ENCODE measurements at places on chromosomes 6 and 20.

- H3K4me1 ChIP-seq: no peaks in the 10 kb centered on the region
- H3K27ac ChIP-seq: no peak overlapping the region
- no peak overlapping the region for H3K4me3 ChIP-seq
- DNase-seq: no peak
- no peaks in the 10 kb centered on the region for H3K27me3 ChIP-seq
- no peaks in the 10 kb centered on the region for H3K36me3 ChIP-seq
Measured at GRCh38 chr6:132902901-132903300, 88.5 kb downstream of the RPS12 start.

DNA sequence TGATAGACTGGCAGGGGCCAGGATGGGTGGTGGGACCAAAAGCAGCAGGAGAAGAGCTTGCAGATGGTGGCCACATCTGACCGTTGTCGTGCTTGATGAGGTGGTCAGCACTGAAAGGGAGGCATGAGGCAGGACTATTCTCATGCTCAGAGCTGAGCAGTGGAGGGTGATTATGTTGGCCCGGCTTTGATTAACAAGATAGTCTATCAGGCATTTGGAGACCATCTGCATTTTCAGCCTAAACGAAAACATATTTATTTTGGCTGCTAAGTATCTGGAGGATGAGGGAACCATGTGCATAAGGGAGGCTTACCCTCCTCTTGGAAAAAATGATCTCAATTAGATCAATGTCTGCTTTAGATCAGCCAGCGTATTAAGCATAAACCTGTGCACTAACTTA is 141.6 kb upstream of the KCNK16 start:
- no peak overlapping the region for H3K27ac ChIP-seq
- H3K4me3 ChIP-seq: no peak overlapping the region
- H3K27me3 ChIP-seq: no peaks in the 10 kb centered on the region
- no peak for DNase-seq

DNA sequence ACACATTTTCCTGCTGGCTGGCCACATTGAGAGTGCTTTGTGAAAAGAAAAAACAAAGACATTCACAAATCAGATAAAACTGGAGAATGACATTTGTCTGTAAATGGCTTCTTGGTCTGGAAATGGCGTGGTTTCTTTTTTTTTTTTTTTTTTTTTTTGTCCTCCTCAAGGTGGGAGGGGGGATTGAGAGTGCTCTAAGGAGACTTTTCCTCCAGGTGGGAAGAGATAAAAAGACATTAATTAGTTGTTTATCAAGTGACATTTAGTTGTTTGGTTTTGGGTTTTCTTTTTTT is 40.4 kb downstream of the GNAS start:
- no peak overlapping the region for H3K4me3 ChIP-seq
- DNase-seq: no peak
- H3K27ac ChIP-seq: no peak overlapping the region
- no peaks in the 10 kb centered on the region for H3K27me3 ChIP-seq

GRCh38 chr20:21391972-21392352 is 5.4 kb downstream of the NKX2-4 start:
- H3K4me3 ChIP-seq: no peak overlapping the region
- DNase-seq: peak; percentile 28
- H3K4me1 ChIP-seq: peaks cover 19% of the 10 kb centered on the region
- peaks cover 5% of the 10 kb centered on the region for H3K36me3 ChIP-seq
- peaks cover 38% of the 10 kb centered on the region for H3K27me3 ChIP-seq
- no peak overlapping the region for H3K27ac ChIP-seq

GRCh38 chr20:62150310-62150575 is 6.7 kb downstream of the SS18L1 start:
- H3K4me1 ChIP-seq: peaks cover 42% of the 10 kb centered on the region
- no peak for DNase-seq
- H3K4me3 ChIP-seq: no peak overlapping the region

DNA sequence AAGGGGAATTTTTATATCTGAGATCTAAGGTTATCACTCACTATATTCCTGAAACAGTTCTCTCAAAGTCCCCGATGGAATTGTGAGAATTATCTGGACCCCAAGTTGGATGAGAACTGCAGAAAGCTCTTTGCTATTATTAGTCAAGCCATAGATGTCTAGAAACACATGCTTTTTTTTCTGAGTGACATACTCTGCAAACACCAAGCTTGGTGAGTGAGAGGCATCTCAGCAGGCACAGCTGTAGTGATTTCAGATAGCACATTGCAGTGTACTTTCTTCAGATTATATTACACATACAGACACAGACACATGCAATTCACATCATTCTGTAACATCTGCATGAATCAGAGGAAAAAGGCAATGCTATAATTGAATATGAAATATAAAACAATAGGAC is 111.1 kb upstream of the UFL1 start:
- H3K27me3 ChIP-seq: no peaks in the 10 kb centered on the region
- H3K27ac ChIP-seq: no peak overlapping the region
- no peak overlapping the region for H3K4me3 ChIP-seq
- DNase-seq: no peak
- no peaks in the 10 kb centered on the region for H3K4me1 ChIP-seq

DNA sequence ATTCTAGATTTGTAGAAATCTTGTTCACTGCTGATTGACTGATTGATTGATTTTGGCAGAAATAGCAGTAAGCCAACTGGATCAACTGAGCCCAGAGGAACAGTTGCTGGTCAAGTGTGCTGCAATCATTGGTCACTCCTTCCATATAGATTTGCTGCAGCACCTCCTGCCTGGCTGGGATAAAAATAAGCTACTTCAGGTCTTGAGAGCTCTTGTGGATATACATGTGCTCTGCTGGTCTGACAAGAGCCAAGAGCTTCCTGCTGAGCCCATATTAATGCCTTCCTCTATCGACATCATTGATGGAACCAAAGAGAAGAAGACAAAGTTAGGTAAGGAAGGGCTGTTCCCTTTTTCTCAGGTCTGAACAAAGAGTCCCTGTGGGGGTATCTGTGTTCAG is 31.2 kb downstream of the TREML1 start:
- H3K4me3 ChIP-seq: no peak overlapping the region
- no peak for DNase-seq
- H3K27me3 ChIP-seq: no peaks in the 10 kb centered on the region
- H3K4me1 ChIP-seq: no peaks in the 10 kb centered on the region

DNA sequence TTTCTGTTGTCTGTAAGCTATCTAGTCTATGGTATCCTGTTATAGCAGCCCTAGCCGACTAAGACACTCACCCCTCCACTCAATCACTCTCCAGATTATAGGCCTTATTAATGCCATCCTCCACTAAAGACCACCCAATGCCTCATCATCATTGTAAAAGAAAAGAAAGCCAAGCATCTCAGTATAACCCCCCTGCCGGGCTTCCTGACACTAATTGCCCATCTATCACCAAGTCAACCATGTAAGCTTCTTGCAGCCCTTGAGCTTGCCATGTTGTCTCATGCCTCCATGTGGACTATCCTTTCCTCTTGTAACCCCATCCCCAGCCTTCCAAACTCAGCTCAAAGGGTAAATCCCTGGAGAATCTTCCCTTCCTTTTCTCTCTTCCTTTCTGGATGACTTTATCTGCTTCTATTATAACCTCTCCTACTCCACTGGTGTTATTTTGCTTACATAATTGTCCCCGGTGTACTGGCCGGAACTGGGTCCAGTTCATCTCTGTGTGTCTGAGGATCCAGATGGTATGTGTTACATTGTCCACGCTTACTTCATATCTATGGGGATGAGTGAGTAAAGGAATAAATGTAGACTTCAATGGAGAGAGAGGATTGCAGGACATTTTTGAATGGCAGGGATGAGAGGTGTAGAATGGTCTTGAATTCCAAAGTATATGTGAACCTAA is 202.9 kb upstream of the SOX4 start:
- no peaks in the 10 kb centered on the region for H3K36me3 ChIP-seq
- H3K27ac ChIP-seq: no peak overlapping the region
- no peaks in the 10 kb centered on the region for H3K27me3 ChIP-seq
- no peak for DNase-seq
- H3K4me1 ChIP-seq: peaks cover 1% of the 10 kb centered on the region

GRCh38 chr6:101700655-101701054 is 307.1 kb downstream of the GRIK2 start:
- no peaks in the 10 kb centered on the region for H3K36me3 ChIP-seq
- no peak overlapping the region for H3K27ac ChIP-seq
- no peaks in the 10 kb centered on the region for H3K27me3 ChIP-seq
- no peaks in the 10 kb centered on the region for H3K4me1 ChIP-seq

GRCh38 chr6:111205502-111205901 is 118.2 kb downstream of the SLC16A10 start:
- H3K4me1 ChIP-seq: no peaks in the 10 kb centered on the region
- H3K27me3 ChIP-seq: no peaks in the 10 kb centered on the region
- no peak for DNase-seq
- H3K36me3 ChIP-seq: no peaks in the 10 kb centered on the region
- H3K4me3 ChIP-seq: no peak overlapping the region
- H3K27ac ChIP-seq: no peak overlapping the region

GRCh38 chr6:132764370-132764769 is 6.7 kb upstream of the VNN2 start:
- no peaks in the 10 kb centered on the region for H3K27me3 ChIP-seq
- peaks cover 8% of the 10 kb centered on the region for H3K4me1 ChIP-seq
- peak overlapping the region; percentile 67 for H3K27ac ChIP-seq
- H3K4me3 ChIP-seq: no peak overlapping the region
- DNase-seq: peak; percentile 49
- H3K36me3 ChIP-seq: no peaks in the 10 kb centered on the region

- no peaks in the 10 kb centered on the region for H3K36me3 ChIP-seq
- peak; percentile 17 for DNase-seq
- no peak overlapping the region for H3K27ac ChIP-seq
- H3K4me3 ChIP-seq: no peak overlapping the region
- H3K4me1 ChIP-seq: peaks cover 2% of the 10 kb centered on the region
- H3K27me3 ChIP-seq: no peaks in the 10 kb centered on the region
Measured at GRCh38 chr6:112109262-112109661, 21.9 kb downstream of the FAM229B start.

DNA sequence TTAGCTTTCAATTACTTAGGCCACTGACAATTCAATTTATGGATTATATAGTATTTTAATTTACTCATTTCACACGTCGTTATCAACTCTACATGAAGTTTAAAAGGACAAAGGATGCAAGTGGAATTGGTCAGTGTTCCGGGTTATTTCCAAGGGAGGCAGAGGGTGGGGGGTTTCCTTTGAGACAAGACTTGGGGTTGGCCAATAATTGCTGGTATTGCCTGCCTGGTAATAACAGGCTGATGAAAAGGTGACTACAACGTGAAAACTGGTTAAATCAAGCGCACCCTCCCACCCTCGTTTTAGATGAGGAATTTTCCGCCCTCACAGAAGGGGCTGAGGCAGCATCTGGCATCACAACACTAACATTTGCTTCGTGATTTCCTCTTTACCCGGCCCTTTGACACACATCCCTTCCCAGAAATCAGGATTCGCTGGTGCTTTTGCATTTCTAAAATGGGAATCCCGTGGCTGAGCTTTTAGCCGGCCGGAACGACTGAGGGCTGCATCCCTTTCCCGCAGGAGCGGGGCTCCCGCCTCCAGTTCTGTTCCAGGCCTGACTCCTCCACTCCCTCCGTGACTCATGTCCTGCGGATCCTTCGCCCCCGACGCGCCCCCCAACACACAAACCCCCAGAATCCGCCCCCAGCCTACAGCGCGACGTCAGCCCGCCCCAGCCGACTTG is 999 bp upstream of the PIM1 start:
- peaks cover 9% of the 10 kb centered on the region for H3K4me1 ChIP-seq
- DNase-seq: peak; percentile 77
- peaks cover 21% of the 10 kb centered on the region for H3K36me3 ChIP-seq
- peak overlapping the region; percentile 78 for H3K4me3 ChIP-seq
- H3K27ac ChIP-seq: peak overlapping the region; percentile 91
- no peaks in the 10 kb centered on the region for H3K27me3 ChIP-seq

GRCh38 chr6:42226645-42227143 is 9.0 kb upstream of the MRPS10 start:
- H3K27ac ChIP-seq: peak overlapping the region; percentile 96
- peak; percentile 82 for DNase-seq
- H3K4me3 ChIP-seq: no peak overlapping the region
- H3K27me3 ChIP-seq: no peaks in the 10 kb centered on the region
- peaks cover 9% of the 10 kb centered on the region for H3K36me3 ChIP-seq

- H3K27me3 ChIP-seq: peaks cover 36% of the 10 kb centered on the region
- no peaks in the 10 kb centered on the region for H3K4me1 ChIP-seq
- no peak overlapping the region for H3K4me3 ChIP-seq
- H3K36me3 ChIP-seq: no peaks in the 10 kb centered on the region
- DNase-seq: no peak
- H3K27ac ChIP-seq: no peak overlapping the region
Measured at GRCh38 chr6:39330476-39330875, 8.0 kb upstream of the KCNK16 start.
